Left kidney (tissue), 8 donors: ENCODE measurements at places on chromosomes 11 and 22.

DNA sequence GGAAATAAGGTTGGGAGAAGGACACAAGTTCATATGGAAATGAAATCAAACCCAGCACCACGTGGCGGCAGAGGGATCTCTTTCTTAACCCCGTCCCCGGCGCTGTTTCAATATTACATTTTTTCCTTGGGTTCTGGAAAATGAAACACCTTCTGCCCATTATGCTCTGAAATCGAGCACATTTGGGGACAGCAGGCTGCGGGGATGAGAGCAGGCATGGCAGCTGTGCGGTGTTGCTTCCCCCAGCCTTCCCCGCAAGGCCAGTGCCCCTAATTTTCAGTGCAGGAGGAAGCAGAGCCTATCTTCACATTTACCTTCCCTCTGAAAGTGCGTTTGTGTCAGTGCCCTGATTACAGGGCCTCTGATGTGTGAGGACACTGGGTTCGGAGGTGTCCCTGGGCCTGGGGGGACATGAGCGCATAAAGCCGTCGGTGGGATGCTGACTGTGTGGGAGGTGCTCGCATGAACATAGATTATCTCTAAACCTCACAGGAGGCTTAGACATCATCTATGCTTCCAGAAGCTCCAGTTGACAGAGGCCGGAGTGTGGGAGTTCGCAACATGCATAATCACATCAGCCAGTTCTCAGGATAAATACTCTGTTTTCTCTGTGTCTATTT is 921.3 kb downstream of the BRD1 start:
- no peak for DNase-seq

- no peak for DNase-seq
These were observed 71.5 kb downstream of the TYR start for GRCh38 chr11:89249196-89249595.

DNA sequence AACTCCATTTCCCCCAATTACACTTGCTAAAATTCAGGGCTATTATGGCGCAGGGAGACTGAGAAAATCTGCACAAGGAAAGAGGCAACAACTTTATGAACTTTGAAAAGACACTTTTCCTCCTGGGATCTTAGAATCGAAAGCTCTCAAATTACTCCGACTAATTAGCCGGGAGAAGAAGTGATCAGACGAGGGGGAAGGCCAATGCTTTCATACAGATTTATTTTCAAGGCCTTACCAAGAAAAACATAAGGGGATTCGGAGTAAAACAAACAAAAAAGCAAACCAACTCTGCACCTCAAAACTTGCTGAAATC is 1.6 kb downstream of the PAX6 start:
- no peak for DNase-seq

- DNase-seq: peak; percentile 74
These were observed 3.0 kb downstream of the PKP3 start for GRCh38 chr11:396948-397548.

DNA sequence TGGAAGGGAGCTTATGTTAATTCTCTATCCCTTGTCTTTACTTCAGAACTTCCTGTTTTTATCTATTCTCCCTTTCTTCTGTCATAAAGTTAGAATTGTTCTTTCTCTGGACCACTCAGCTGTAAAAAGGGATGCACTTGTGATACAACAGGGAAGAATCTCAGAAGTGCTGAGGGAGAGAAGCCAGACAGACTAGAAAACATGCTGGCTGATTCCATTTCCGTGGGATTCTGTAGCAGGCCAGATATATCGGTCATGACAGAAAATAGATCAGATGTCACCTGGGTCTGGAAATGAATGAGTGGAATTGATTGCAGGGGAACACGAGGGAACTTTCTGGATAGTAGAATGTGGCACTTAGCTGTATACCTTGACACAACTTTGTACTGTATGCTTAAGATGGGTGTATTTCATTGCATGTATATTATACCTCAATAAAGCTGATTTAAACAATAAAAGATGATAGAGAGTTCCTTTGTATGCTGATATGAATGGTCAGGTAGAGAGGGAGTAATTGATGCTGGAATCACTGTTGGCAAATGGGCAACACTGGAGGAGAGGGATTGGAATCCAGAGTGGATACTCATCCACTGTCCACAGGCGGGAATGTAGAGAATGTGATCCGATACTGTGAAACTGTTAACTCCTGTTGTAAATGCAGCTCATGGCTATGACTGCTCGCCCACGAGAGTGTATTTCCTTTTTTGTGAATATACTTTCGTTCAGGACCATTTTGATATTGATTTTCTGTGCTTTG is 59.6 kb downstream of the ATXN10 start:
- DNase-seq: no peak

DNA sequence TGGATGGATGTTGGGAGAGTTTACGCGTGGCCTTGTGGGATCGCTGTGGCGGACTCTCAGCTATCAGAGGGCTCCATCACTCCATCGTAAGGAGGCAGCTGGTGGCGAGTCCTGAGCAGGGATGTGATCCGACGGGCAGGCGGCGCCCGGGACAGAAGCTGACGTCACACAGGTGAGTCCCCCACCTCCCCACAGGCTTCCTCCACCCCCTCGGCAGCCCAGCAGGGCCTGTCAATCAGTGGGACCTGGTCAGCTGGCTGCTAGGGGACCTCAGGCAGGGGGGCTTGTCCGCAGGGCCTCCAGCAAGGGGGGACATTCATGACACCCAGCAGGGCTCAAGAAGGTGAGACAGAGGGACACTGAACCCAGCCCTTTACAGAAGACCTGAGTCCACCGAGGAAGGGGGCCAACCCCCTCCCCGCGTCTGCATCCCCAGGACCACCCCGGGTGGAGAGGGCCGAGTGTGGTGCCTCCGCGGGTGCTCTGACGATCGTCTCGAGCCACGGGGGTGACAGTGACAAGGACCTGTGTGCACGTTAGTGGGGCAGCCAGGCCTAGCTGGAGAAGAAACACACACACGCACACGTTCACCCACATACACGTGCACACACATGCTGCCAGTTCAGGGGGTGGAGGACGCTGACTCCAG is 7.1 kb downstream of the HRAS start:
- no peak for DNase-seq

DNA sequence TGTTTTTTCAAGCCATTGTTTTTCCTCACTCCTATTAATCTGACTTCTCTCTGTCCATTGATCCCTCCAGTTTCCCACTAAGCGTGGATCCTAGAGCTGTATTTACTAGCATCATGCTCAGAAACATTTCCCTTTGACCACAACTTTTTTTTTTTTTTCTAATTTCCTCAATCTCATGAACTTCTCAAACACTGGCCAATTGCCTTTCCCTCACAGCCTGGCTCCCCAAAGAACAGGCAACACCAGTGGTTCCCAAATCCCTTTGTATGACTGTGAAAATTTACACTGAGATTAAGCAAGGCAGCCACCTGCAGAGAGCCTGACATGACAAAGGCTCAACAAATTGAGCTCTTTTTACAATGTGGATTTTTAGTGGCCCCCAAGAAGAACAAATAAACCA is 1.4 kb upstream of the TPP1 start:
- no peak for DNase-seq

DNA sequence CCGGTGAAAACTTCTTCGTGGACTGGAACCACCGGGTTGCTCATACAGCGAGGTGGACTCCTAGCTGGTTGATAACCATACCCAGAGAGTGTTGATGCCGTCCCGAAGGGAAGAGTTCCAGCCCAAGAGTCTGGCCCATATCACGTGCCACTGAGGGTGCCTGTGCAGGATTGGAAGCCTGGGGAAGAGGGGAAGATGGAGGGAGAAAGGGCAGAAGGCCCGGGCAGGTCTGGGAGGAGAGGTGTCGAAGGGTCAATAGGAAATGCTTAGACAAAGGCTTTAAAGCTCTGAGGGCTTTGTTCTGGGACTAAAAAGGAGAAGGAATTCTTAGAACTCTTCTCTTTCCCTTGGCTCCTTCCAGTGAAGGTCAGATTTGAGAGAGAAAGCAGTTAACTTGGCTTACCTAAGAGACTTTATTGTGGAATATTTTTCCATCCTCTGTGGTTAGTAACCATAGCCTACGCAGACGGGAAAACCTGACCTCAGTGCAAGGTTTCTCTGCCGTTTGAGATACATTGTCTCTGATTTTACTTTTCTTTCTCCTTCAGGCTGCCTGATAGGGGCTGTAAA is 70.5 kb downstream of the JAM3 start:
- DNase-seq: no peak

DNA sequence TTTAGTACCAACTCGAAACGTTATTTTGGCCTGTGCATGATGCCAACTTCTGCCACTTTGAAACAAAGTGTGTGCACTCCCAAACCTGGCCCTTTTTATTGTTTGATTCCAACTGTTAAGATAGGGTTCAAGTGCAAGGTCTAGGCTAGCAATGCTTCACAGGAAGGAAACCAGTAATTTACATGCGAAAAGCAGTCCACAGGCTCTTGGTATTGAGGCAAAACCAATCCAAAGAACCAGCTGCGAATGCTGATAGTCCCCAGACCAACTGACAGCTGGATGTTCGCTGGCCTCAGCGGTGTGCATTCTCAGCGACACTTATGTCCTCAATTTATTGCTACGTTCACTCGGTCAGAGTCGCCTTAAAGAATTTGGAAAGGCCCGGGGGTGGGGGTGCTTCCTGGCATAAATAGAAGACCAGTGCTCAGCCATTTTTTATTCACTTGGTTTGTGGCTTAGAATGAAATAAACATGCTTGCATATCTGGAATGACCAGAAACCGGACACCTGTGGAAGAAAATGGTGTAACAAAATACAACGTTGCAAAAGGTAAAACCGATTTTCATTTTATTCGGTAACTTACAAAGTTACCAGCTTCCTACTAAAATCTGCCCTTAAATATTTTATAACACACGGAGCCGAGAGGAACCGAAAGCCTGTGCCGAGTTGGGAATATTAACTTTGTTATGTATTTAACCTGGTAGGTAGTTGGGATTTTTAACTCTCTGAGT is 1.6 kb downstream of the CPT1A start:
- DNase-seq: no peak

DNA sequence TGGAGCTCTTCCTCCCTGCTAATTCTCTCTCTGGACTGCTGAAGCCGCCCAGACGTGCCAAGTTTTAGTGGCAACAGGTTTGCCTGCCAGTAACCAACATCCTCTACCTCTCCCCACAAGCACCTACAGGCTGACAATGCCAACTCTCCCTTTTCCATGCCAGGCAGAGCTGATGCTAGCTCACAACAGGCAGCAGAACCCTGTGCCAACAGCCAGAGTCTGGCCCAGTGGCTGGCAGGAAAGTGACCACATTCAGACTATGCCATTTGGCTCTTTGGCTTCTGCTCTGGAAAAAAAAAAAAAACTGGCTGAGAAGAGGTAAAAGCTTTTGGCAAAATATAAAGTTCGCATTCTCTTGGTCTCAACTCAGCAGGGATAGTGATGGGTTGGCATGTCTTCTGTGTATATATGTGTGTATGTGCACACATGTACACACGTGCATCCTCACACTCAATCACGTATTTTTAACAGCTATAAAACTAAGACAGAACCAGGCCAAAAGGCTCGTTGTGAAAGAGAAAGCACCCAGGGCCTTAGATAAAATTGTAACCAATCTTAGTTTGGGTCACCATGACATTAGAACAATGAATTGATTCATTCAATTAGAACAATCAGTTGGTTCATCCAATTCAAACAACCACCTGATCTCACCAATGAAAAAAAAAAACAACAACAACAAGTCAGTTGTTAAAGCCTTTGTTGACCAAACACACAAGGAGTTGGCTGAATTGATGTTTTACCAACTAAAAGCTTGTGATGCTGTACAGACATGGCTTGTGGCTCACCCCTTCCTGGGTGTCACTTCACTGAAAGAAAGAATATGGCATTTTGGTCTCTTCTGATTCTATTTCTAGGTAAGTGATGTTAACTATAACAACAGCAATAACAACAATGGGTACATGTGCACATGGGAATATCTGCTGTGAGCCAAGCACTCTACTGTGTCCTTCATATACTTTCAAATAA is 48.6 kb downstream of the TRIM29 start:
- DNase-seq: no peak

DNA sequence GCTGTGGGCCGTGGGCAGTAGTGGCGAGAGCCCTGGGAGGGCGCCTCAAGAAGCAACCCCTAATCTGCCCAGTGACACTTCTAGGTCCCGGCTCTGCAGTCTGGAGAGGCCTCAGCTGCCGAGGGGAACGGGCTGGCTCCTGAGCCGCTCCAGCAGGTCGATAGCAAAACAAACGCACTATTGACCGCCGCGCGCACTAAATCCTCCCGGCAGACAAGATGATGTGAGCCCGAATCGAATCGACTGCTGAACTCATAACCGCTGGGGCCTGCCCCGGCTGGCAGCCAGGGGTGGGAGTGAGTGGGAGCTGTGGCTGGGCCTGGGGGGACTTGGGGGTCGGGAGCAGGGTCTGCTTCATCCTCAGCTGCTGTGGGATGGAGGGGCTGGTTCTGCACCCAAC is 36.1 kb downstream of the FLRT1 start:
- no peak for DNase-seq

- DNase-seq: peak; percentile 24
These were observed 561 bp downstream of the PGM2L1 start for GRCh38 chr11:74397501-74398243.

DNA sequence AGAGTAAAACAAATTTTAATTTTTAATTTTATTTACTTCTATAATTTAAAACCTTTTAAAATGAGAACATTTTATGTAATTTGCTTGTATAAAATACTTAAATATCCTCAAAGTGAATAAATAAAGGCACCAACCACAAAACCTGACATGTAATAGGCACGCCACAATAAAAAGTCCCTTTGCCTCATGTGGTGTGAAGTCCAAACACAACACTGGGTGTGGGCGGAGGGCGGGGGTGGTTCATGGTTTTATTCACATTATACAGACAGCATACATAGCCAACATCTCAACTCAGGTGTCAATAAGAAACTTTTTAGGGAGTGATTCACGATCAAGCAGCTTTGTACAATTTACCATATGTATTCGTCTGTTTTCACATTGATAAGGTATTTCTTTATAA is 107.9 kb downstream of the ANO3 start:
- no peak for DNase-seq

DNA sequence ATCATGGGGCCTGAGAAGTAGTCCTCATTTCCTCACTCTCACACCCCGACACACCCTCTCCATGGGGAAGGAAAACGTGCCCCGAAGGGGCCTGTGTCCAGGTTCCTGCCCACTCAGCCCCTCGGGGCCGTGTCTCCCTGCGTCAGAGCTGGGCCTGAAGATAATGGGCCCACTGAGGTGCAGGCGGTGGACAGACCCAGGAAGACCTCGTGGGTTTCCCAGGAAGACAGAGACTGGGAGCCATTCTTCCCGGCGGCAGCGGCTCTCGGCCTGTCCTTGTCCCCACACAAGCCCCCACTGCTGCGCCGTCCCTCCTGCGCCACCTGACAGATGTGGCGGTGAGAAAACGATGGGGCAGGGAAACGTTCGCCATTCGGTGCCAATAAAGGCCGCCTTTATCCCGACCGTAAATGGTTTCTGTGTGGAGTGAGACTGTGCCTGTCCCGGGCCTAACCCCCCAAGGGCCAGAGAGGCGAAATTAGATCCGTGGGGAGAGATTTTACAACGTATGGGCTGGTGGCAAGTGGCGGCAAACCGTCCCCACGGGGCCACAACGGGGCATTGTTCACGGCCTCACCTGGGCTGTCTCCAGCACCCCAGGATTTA is 89.0 kb downstream of the CDKN1C start:
- DNase-seq: no peak

DNA sequence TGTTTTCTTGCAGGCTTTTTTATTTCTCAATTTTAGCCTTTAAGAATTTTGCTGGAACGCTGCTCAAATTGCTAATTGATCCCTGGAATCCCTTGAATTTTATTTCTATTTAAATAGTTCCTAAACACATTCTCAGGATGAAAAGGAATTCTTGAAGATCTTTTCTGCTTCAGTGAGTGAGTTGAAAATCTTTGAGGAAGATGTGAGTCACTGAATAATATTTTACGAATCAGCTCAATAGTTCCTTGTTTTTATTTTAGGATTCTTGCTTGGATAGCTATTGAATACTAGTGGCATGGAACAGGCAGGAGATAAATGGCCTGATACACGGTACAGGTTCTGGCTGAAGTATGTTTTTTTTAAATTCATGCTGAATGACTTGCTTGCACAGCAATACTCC is 194.6 kb upstream of the CCDC90B start:
- DNase-seq: no peak
